ENCODE measurements at places on chromosomes 6 and 20.

DNA sequence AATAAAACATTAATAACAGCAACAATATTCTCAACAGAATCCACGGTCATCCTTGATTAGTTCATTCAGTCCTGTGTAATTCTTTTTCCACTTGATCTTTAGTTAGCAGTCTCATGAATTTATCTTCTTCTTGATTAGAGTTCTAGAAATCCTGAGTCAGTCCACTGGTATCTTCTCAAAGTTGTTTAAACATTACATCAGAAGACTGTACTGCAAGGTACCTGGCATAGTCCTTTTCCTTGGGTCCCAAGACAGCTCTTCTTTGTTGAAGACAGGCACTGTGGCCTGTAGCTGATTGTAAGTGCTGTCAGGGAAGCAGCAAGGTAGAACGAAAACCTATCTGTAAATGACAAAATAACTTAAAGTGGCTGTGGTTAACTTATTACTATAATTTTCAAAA, 11.8 kb downstream of the MAP3K4 start:
- no peak for DNase-seq

DNA sequence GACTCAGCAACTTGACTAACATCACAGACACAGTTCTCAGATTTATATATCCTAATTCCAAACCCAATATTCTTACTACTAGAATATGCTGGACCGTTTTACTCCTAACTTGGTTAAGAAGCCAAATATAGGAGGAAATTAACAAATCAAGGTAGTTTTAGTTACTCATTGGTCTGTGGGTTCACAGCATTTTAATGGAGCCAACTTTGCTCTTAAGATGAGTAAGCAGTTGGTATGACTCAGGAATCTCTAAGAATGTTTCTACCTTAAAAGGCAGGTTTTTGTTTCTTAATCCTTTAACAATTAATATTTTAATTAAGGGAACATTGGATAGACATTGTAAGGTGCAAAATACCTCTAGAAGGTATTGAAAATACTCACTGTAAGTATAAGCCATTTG, 31.6 kb downstream of the OPRM1 start:
- DNase-seq, result no peak

- DNase-seq, result no peak
Measured at GRCh38 chr6:93083337-93084230, 335.8 kb downstream of the EPHA7 start.

- no peak for DNase-seq
Measured at GRCh38 chr6:11092668-11093375, 812 bp upstream of the SMIM13 start.

DNA sequence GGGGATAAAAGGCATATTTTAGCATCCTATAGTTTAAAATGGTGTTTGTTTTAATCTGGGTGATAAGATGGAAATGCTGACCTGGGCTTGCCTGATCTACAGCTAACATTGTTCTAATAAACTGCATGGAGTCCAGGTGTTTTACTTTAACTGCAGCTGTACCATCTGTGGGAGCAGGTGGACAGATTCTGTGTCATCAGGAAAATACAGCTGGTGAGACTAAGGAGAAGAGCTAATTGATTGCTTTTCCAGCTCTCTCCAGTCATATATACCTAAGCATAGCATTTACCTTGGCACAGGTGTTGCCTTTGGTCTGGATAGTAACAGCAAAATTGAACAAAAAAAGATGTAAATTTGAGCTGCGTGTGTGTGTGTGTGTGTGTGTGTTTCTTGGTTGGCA, 31.6 kb downstream of the CBFA2T2 start:
- no peak for DNase-seq

GRCh38 chr6:34334796-34335416, 57.6 kb downstream of the NUDT3 start:
- no peak for DNase-seq

- DNase-seq, result peak; percentile 26
Measured at GRCh38 chr6:89954721-89955148, 60.5 kb downstream of the GJA10 start.

DNA sequence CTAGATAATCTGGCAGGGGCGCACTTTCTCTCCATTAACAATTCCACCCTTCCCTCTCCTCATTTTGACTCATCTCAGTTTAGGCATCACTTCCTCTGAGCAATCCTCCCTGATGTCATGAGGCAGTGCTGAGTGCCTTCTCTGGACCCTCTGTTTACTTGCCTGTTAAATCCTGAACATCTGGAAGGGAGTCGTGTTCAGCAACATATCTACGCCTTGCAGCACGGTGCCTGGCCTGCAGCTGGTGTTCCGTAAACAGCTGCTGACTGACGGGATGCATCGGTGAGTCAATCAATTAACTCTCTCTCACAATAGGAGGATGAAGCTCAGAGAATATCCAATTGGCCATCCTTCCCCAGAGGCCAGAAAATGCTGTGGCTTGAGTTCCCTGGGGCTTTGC, 613.5 kb downstream of the PTPRT start:
- no peak for DNase-seq
